ENCODE measurements at places on chromosomes 16 and 17. TPM values are rescaled to one million over a fixed set of nuclear protein-coding genes. Genes with fewer than 3 reads are reported as not detected.
A peak's percentile ranks its signal among the peaks of the same experiment; 100 is the strongest.

The SLC12A3 gene
- not detected for total RNA-seq

DNA sequence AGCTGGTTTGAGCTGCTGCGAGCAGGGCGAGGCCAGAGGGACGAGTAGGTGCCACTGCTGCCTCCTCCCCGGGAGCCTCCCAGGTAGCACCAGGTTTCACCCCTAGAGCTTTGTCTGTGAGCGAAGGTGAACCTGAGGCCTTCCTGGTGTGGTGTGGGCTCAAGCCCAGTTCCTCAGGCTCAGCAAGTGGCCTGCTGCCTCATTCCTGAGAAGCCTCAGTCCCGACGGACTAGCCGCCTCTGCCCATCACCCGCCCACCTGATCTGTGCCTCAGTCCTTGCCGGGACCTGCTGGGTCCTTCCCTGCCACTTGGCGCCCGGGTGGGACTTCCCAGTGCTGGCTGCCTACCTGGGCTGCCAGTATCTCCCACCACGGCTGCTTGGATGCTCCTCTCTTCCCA, 1.7 kb downstream of the NLRC3 start:
- DNase-seq: no peak

DNA sequence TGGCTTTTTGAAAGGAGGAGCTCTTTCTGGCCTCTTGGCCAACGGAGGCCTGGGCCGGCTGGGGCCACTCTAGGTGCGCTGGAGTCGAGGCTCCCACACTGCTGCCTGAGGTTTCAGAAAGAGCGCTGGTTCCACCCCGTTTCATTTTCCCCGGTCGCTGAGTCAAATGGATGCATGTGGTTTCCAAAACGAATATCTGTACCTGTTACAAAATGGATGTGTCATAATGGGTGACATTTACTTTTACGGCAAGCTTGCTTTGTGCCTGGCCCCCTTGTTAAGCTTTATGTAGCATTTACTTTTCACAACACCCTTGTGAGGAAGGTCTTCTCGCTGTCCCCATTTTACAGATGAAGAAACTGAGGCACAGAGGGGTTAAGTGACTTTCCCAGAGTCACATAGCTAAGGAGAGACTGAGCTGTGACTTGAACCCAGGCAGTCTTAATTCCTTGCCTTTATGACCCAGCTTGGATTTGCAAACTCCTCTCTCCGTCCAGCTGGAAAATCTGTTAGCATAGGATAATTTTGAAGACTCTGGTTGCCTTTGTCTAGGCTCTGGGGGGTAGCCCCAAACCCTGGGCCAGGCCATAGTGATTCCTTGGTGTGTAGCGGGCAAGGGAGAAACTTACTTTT, 10.6 kb downstream of the KSR1 start:
- no peak for DNase-seq

The TAC4 gene
- total RNA-seq: not detected

DNA sequence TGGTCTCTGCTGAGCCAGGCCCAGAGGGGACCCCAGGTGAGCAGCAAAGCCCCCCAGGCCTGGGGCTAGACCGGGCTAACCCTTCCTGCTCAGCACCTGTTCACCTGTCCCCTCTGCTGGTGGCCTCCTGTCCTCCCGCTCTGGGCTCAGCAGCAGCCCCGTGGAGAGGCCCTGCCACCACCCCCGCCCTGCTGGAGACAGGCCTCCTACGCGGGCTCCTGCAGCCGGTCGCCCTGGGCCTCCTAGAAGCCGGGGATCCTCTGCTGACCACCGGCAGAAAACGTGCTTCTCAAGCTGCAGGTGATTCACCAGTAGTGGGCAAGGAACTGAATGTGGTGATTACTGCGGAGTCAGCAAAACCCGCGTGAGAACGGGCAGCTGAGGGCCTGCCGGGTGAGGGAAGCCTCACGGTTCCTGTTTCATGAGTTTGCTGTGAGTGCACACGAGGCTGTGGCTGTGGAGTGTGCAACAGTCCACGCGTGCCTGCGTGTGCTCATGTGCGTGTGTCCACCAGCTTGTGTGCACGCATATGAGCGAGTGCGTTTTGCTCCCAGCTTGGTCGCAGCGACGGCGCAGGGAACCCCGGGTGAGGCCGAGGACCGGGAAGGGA, 792 bp downstream of the SECTM1 start:
- DNase-seq: peak; percentile 85

DNA sequence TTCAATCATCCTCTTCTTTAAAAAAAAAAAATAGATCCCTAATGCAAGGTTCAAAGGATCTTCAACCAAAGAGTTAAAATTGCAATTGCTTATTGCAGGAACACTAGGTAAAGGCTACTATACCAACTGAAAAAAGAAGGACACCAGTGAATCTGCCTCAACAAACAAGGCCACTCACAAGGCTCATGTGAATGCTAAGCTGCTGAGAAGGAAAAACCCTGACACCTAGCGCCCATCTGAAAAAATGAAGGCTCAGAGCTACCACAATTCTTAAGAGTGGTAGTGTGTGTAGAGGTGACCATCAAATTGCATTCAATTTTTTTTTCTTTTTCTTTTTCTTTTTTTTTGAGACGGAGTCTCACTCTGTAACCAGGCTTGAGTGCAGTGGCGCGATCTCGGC, 201.6 kb upstream of the C17orf78 start:
- no peak for DNase-seq

- peak; percentile 79 for DNase-seq
These were observed 580 bp downstream of the BCAR1 start for GRCh38 chr16:75250809-75251279.

The WNT3 gene
- not detected for total RNA-seq

GRCh38 chr16:26710450-26710849, 356.3 kb upstream of the C16orf82 start:
- DNase-seq: no peak

DNA sequence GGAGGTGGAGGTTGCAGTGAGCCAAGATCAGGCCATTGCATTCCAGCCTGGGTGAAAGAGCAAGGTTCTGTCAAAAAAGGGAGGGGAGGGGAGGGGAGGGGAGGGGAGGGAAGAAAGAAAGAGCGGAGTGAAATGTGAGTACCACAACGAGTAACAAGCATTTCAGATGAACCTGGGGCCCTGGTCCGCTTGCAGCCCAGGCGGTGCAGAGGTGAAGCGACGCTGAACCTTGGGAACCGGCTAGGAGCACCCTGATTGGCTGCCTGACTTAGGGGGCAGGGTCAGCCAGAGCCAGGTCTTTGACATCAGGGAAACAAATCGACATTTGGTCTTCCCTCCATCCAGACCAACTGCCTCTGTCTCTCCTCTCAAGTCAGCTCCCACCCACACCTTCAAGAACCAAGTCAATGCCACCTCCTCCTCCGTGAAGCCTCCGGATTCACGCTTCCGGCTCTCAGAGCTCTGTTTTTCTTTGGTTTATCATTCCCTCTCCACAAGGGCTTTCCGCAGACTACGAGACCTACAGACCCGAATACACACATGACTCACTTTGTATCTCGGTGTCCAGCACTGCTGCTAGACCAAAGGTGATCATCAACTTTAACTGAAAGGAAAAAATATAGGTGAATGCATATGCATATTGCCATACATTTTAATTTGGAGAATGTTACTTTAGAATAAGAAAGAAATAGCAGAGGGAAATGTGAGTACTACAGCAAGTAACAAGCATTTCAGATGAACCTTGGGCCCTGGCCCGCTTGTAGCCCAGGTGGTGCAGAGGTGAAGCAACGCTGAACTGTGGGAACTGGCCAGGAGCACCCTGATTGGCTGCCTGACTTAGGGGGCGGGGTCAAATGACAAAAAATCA, 19.3 kb downstream of the OR1F1 start:
- DNase-seq: no peak

GRCh38 chr17:65544672-65545071, 16.8 kb downstream of the AXIN2 start:
- no peak for DNase-seq

The PRCD gene
- 1.1 TPM for total RNA-seq

The GCGR gene
- total RNA-seq: 1.4 TPM

GRCh38 chr17:64950871-64951270, 31.6 kb upstream of the LRRC37A3 start:
- DNase-seq: no peak

The TMIGD1 gene
- total RNA-seq: not detected

- DNase-seq: peak; percentile 65
These were observed 2.0 kb downstream of the CUEDC1 start for GRCh38 chr17:57953219-57953618.

The ATP2A1 gene
- total RNA-seq: not detected

- DNase-seq: no peak
These were observed 44.0 kb upstream of the ABCC11 start for GRCh38 chr16:48291303-48291702.

All from sigmoid colon (tissue), 7 donors.